A549 treated with CORT108297 at 1 μM for 4 hours (cell line): ENCODE measurements at places on chromosomes 1 and 21. TPM values are rescaled to one million over a fixed set of nuclear protein-coding genes. Genes with fewer than 3 reads are reported as not detected.

The SPRR1B gene
- not detected in 5 replicates for total RNA-seq

The AMY1A gene
- not detected in 5 replicates for total RNA-seq

The LENEP gene
- not detected in 5 replicates for total RNA-seq

The ESPN gene
- 0.27 to 0.89 TPM (median 0.61 TPM) in 5 replicates for total RNA-seq

The FCER1G gene
- total RNA-seq = 0.16 to 0.36 TPM in 2 of 5 replicates, not detected in the others

The SPRR1A gene
- not detected in 5 replicates for total RNA-seq

The LUZP1 gene
- 18.8 to 24.8 TPM (median 22.5 TPM) in 5 replicates for total RNA-seq

The FMO3 gene
- total RNA-seq = not detected in 5 replicates

The RNU1-2 gene
- total RNA-seq = 11.7 TPM in 1 of 5 replicates, not detected in the others

The PLA2G2C gene
- not detected in 5 replicates for total RNA-seq

The MCOLN3 gene
- total RNA-seq = 3.4 to 4.2 TPM (median 3.7 TPM) in 5 replicates

The TTC24 gene
- total RNA-seq = not detected in 5 replicates

The CADM3 gene
- 0.03 to 0.24 TPM (median 0.12 TPM) in 5 replicates for total RNA-seq

The AHCTF1 gene
- total RNA-seq = 21.2 to 36.6 TPM (median 27.2 TPM) in 5 replicates

The MAN1C1 gene
- 0.18 to 0.40 TPM (median 0.22 TPM) in 5 replicates for total RNA-seq
